ENCODE measurements at places on chromosomes 2 and 18.

DNA sequence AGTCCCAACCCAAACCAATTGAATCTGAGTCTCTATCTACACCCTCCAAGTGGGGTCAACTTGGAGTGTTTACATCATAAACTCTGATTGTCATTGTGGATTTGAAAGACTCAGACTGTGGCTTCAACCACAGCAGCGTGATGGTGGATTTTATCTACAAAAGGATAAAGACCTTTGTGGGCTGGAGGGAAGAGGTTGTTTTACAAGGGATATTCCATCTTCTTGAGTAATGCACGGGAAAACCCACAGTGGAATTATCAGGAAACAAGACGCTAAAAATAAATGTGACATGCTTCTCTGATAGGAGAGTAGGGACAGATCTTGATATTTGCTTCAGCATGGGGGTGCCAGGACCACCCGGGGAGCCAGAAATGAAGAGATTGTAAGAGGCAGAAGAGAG lies 93.5 kb downstream of the LPIN1 start:
- DNase-seq = no peak

DNA sequence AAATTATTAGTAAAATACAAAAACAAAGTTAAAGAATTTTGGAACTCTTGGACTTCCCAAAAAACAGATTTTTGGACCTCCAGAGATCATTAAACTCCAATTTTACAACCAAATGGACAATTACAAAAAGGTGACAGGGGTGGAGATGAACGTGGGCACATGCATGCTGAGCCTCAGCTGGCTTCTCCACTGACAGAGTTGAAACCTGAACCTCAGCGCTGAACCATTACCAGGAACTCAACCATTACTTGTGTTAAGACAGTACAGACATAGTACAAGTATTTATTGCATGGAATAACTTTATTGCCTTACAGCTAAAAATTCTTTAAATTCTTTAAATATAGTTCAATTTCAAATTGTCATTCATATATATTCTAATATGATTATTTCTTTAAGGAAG lies 33.0 kb upstream of the KIDINS220 start:
- no peak for DNase-seq

DNA sequence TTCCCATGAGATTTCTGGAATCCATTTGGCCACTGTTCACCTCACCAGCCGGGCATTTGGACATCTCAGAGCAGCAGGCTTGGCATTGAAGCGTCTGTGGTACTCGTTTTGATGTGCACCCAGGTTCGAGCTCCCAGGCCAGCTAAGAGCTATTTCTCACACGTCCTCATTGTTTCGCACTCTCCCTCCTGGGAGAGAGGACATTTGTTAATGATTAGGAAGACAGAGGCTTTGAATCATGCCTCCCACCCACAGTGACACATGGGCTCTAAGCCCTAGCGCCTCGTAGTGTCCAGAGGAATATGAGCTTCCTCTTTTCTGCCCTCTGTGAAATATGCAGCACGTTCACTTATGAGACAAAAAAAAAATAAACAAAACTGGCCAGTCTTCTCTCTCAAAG lies 361.8 kb downstream of the RND3 start:
- DNase-seq = no peak

GRCh38 chr2:46825939-46826568 lies 89.6 kb downstream of the MCFD2 start:
- DNase-seq = no peak

- no peak for DNase-seq
Observed at GRCh38 chr2:200619279-200619678, 33.5 kb downstream of the AOX1 start.

DNA sequence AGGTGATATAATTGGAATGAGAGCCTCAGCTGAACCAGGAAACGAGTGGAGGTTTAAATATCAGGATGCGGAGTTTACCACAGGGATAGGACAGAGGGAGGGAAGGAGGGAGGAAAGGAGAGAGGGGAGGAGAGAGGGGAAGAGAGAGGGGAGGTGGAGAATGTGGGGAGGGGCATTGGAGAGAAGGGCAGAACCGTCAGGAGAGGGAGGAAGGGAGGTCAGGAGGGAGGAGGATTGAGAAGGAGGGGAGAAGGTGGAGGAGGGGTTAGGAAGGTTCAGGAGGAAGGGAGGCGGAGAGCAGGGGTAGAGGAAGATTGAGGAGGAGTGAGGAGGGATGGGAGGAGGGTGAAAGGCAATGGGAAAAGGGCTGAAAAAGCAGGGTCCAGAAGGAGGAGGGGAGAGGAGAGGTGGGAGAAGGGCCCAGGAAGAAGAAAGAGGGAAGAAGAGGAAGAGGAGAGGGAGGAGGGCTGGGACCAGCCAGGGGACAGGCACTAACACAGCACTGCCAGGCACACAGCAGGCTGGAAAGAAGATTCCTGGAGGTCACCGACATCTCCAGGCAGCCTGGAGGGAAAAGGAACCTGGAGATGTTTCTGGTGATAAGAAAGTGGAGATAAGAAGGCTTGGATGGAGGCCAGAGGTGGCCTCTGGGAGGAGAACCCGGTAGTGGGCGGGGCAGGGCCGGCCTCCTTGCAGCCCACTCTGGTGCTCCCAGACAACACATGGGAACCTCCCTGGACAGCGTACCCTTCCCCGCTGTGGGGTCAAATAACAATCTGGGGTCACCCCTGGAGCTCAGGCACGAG lies 176.7 kb upstream of the SMAD2 start:
- DNase-seq = peak; percentile 23

DNA sequence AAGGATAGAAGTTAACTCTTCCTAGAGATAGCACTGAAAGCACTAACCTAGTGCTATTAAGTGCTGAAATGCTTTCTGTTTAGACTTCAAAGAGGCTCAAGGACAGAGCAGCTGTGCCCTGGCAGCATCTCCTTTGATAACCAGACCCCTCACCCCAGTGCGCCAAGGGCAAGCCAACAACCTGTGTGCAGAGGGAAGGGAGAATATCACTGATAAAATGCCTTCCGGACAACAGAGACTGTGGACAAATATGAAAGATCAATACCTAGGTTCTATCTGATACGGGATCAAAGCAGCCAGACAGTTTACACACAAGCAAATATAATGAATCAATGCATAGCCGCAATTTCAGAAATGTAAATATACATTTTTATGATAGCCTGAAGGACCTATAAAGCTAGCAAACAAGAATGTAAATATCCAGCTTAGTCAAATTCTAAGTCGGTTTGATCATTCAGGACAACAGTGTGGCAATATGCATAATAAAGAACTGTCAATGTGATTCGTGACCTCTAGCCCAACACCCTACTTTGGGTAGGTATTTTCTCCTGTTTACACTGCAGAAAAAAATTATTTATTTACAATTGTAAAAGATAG lies 91.8 kb upstream of the RFX8 start:
- peak; percentile 92 for DNase-seq

DNA sequence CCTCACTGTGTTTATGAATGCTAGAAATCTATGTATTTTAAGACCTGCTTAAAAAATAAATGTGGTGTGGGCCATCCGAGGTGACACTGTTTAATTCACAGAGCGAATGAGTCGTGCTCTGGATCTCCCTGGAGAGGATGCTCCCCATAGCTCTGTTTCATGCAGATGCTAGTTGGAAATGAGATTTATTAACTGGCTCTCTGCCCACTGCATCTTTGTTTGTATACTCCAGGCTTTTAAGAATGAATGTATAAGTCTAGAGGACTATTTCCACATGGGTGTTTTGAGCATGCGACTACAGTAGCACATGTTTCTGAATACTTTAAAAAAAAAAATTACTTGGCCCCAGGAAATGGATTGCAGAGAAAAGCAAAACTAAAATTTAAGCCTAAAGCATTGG lies 3.9 kb downstream of the MAPRE2 start:
- no peak for DNase-seq

GRCh38 chr2:83531206-83531826 lies 927.8 kb downstream of the SUCLG1 start:
- peak; percentile 98 for DNase-seq

GRCh38 chr2:28665041-28665704 lies 86.5 kb upstream of the PPP1CB start:
- no peak for DNase-seq

GRCh38 chr2:65660340-65660739 lies 227.9 kb upstream of the SPRED2 start:
- DNase-seq = no peak

DNA sequence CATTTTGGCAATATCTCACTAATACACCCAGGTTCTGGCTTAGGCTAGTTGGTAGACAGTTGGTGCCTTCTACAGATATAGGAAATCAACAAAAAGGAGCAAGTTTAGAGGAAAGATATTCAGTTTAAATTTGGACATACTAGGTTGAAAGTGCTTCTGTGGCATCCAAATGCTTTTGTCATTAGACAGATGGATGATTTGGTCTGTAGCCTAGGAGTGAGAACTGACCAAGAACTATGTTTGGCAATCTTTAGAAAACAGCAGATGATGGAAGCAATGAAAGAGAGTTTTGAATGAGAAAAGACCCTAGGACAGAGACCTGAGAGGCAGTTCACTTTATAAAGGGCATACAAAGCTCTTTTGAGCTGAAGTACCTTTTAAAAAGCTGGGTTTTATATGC lies 201.3 kb upstream of the FSHR start:
- no peak for DNase-seq

GRCh38 chr2:101419096-101419663 lies 31.9 kb upstream of the CREG2 start:
- peak; percentile 88 for DNase-seq

DNA sequence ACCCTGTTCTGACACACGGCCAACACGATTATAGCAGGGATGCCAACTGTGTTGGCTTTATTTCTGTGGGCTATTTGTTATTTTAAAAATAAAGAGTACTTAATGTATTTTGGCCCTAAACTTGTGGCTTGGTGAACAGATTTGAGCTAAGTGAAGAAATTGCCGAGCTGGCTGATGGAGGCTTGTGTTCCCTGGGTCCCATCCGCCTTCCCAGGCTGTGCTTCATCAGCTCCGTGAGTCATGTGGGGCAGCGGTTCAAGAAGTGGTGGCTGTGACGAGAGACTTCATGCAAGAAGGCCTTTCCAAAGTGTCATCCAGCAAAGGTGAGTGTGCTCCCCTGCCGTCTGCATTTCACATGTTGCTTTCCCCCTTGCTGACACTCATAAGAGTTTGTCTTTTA lies 73.6 kb upstream of the NCK2 start:
- DNase-seq = no peak

DNA sequence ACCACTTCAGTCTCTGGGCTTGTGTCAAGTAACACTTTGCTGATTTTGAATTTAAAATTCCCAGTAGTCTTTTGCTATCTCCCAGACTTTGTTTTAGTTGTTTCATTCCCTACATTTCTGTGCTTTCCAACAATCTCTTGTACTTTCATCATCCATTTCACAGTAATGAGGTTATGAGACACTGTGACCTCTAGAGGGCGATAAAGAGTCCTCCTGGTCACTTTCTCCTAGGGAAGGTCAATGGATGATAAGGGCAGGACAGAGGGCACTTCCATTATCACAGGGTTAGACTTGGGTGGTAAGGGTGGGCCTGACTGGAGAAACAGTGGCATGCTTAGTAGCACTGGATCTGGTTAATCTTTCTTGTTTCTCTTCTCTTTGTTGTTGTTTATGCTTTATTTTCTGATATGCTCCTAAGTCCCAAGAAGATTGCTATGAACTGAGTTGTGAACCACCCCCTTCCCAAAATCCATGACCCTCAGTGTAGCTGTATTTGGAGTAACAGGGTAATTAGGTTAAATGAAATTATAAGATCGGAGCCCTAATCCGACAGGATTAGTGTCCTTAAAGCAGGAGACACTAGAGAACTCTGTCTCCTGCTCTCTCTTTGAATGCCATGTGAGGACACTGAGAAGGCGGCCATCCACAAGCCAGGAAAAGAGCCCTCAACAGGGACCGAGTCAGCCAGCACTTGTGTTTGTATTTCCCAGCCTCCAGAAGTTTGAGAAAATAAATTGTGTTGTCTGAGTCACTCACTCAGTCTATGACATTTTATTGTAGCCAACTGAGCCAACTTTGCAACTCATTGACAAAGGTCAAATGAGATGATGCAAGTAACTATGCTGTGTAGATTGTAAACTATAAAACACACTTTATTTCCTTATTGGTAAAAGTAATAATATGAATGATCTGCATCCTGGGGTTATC lies 779.2 kb downstream of the CNTNAP5 start:
- peak; percentile 76 for DNase-seq

- no peak for DNase-seq
Observed at GRCh38 chr2:109527846-109528705, 85.7 kb downstream of the SEPTIN10 start.

GRCh38 chr2:124514236-124514635 lies 489.1 kb downstream of the CNTNAP5 start:
- no peak for DNase-seq

DNA sequence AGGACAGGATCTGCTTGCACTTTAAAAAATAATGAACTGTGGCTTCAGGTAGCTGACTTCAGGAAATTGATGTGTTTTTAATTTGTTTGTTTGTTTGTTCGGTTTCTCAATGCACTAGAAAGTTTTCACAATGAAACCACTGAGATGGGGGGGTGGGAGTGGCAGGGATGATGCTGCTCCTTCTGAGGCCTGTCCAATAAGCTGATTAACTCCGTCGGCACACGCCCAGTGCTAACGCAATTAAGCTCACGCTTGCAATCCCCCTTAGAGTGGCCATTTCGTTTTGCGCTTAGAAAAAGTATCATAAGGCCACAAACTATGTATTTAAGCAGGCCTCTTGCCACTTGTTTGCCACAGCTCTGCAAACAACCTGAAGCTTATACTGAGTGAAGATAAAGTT lies 12.5 kb upstream of the GPR39 start:
- DNase-seq = no peak

DNA sequence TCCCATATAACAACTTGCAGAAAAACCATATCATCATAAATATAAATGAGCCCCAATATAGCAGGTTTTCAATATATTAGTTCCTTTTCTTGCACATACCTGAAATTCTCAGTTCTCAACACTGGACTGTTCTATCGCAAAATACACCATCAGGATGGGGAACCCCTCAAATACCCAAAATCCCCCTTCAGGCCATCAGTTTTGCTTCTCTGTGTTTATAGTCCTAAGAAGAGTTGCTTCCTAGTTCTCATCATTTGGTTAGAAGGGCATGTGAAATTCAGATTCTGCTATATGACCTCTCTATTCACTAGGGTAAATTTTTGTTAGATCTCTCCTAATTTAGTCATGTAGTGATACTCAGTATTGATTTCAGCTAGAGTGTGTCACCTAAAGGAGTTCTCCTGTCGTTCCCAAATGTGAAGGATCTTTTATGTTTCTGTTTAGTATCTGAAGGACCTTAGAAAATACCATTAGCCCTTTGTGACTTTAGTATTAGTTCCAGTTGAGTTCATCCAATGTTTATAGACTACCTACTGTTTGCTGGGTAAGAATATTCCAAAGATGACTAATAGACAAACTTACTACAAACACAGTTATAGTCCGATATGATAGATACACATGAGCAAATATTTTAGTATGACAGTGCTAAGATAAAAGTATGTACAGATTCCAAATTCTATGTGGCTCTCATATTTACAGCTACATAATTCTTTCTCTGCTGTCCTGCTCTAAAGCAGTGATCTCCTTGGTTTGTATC lies 115.8 kb downstream of the TTC27 start:
- DNase-seq = no peak

GRCh38 chr2:102056079-102056581 lies 64.4 kb downstream of the IL1R2 start:
- no peak for DNase-seq

- DNase-seq = no peak
Observed at GRCh38 chr18:61954096-61954746, 61.4 kb upstream of the RNF152 start.

Measured in DMS53 (cell line).